Activated T-helper 9 cell treated with anti-CD3 and anti-CD28 coated beads, Interleukin-2, amount 50 U/mL, for 16 hours (primary cell): ENCODE measurements at places on chromosomes 16 and 17.
A peak's percentile ranks its signal among the peaks of the same experiment; 100 is the strongest.

GRCh38 chr16:23330161-23330560 is 28.1 kb downstream of the SCNN1B start:
- no peak for DNase-seq

GRCh38 chr17:13635951-13636350 is 34.2 kb upstream of the HS3ST3A1 start:
- no peak for DNase-seq

DNA sequence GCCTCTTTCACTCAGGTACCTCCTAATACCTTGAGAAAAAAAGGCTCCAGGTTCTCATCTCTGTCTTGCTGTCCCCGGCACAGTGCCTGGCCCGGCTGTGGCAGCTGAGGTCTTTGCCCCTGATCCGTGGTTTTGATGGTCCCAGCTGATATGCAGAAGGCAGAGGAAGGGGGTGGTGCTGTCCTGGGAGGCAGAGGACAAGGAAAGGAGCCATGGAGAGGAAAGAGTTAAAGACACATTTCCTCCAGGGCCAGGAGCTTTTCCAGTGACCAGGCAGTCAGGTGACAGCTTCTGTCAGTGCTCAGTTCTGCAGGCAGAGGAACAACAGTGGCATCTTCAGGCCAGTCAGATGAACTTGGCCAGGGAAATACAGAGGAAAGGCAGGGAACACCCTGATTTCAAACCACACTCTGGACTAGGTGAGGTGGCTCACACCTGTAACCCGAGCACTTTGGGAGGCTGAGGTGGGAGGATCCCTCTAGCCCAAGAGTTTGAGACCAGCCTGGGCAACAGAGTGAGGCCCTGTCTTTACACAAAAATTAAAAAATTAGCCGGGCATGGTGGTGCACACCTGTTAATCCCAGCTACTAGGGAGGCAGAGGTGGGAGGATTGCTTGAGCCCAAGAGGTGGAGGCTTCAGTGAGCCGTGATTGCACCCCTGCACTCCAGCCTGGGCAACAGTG is 3.3 kb upstream of the COG1 start:
- no peak for DNase-seq

DNA sequence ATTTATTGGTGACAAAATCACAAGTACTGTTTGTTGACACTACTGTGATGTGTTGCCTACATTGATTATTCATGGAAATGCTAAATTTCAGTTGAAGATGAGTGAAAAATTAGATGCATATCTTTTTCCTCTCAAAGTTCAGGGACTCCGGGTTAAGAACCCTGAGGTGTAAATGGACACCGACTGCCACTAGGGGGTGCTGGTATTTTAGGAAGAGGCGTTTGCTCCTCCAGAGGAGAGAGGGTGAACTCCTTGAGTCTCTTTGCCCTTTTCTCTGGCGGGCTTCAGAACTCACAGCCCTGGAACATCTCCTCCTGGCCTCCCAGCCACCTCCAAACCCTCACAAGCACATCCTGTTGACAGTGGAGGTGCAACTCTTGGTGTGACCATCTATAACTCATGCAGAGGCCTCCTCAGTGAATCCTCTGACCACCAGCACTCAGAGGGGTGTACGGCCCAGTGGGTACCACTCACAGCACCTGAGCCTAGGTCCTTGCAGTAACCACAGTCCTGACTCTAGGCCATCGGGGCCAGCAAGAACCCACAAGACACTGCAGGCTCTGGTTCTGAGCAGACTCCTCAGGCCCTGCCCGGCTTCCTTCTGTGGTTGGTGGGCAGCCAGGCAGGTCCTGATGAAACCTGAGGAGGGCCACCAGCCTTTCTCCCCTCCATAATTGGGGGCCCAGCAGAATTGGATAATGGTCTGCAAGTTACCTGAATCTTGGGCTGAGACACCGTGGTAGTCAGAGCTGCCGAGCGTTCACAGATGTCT is 26.2 kb upstream of the PIK3R5 start:
- DNase-seq: peak; percentile 43

- DNase-seq: no peak
Measured at GRCh38 chr17:69486779-69487637, 72.5 kb downstream of the MAP2K6 start.

DNA sequence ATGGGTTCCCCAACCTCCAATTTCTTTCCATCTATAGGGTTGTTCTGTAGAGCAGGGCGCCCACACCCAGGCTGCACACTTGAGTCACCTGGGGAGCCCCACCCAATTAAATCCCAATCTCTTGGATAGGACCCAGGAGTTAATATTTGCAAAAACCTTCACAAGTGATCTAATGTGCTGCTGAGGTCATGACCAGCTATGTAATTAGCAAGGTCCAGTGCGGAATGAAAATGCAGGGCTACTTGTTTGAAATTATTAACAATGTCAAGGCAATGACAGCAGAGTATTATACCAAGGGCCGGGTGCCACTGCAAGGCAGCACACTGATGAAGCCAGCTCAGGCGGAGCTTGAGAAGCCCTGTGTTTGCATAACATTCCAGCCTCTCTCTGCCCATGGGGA is 302.7 kb downstream of the MAF start:
- DNase-seq: no peak

DNA sequence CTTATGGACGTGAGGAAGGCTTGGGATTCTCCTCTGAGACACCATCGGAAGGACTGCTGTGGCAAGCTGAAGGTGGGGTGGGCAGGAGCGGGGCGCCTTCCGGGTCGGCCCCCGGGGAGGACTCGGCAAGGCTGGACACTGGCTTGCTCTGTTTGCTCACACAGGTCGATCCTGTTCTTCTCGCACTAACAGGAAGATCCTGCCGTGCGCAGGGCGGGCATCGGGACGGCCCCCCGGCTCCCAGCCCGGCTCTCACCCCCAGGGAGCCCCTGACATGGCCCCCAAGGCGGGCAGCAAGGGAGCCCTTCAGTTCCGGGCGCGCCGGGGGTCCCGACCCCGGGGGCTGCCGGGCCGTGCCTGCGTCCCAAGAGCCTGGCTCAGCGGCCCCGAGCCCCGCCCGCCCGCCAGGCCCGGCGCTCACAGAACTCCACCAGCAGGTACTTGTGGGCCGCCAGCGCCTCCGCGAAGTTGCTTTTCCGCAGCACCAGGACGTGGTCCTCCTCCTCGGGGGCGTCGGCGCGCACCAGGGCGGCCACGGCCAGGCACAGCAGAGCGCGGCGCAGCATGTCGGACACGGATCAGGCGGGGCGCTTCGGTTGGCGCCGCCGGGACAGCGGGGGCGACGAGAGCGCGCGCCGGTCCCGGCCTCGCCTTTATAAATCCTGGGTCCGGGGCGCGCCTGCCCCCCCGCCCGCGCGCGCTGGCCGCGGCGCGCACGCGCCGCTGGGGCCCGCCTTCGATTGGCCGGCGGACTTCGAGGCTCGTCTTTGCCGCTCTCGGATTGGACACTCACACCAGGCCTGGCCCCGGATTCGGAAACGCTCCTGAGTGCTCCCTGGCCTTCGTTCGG is at the start of gene P4HB:
Gene P4HB (minus strand): TSS at position 630 of the 850 bp plus-strand sequence. CDS start 64 bp downstream, at position 566.
- DNase-seq: no peak

DNA sequence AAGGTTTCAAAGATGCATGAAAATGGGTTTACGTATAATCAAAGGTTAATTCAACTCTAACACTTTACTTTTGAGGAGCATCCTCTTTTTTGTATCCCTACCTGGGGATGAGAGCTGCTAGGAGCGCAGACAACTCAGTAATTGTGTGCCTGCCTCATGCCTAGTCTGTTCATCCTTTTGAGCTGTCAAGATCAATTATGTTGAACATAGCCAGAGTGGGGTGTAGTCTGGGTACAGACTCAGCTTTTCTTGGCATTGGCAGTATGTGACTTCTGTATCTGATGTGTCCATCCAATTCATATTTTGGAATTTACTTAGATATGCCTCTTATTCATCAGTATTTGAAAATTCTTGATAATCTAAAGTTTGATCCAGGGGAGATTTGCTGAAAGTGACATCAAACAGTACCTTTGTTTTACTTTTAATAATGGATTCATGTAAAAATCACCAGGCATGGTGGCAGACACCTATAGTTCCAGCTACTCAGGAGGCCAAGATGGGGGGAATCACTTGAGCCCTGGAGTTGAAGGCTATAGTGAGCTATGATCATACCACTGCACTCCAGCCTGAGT is 24.1 kb downstream of the PRKCA start:
- no peak for DNase-seq

DNA sequence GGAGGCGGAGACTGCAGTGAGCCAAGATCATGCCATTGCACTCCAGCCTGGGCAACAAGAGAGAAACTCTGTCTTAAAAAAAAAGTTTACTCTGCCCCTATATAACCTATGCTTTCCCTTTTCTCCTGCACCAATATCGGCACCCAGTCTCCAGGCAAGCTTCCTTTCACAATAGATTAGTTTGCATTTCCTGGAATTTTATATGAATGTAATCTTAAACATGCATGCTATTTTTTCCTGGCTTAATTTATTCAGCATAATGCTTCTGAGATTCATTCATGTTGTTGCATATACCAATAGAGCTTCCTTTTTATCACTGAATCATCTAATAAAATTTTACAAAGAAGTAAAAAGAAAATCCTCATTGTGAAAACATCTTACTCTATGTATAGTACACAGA is 59.4 kb downstream of the USP32 start:
- DNase-seq: no peak

DNA sequence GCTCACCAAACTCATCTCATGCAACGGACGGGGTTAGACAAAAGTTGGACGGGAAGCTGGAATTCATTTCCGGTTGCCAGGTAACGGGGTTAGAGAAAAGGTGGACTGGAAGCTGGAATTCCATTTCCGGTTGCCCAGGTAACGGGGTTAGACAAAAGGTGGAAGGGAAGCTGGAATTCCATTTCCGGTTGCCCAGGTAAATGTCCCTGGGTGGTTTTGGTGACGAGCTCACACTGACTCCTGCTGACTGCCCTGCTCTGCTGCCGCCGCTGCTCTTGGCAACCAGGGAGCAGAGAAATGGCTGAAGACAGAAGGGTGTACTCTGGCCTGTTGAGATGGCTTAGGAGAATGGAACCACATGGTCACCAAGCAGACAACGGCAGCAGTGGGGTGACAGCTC is 170.3 kb upstream of the RPH3AL start:
- no peak for DNase-seq

DNA sequence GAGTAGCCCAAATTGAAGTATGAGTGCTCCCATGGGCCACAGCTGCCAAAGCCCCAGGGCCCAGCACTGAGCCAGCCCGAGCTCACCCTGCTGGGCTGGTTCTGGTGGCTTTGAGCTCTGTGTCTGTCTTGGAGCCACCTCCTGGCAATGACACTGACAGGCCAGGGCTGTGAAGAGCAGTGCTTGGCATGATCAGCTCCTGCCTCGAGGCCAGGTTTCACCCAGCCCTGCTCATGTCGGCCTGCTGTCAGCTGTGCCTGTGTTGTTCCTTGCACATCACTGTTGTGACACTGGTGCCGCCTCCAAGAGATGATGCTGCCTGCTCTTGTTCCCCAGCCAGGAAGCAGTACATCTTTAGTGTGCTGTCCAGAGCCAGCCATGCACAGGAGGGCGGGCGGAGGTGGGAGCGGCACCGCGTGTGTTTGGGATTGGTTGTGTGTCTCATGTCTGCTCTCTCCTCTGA is 26.0 kb downstream of the PLD6 start:
- DNase-seq: no peak
